ENCODE measurements at places on chromosomes 11 and 22.

- H3K36me3 ChIP-seq: no peaks in the 10 kb centered on the region
- H3K27me3 ChIP-seq: peaks cover 29% of the 10 kb centered on the region
- peaks cover 4% of the 10 kb centered on the region for H3K4me1 ChIP-seq
- no peak for DNase-seq
- H3K4me3 ChIP-seq: no peak overlapping the region
These were observed 2.8 kb upstream of the LARGE1 start for GRCh38 chr22:33923033-33923432.

- no peaks in the 10 kb centered on the region for H3K36me3 ChIP-seq
- no peak overlapping the region for H3K4me3 ChIP-seq
- DNase-seq: no peak
- H3K4me1 ChIP-seq: no peaks in the 10 kb centered on the region
These were observed 20.8 kb downstream of the BBOX1 start for GRCh38 chr11:27061461-27061821.

DNA sequence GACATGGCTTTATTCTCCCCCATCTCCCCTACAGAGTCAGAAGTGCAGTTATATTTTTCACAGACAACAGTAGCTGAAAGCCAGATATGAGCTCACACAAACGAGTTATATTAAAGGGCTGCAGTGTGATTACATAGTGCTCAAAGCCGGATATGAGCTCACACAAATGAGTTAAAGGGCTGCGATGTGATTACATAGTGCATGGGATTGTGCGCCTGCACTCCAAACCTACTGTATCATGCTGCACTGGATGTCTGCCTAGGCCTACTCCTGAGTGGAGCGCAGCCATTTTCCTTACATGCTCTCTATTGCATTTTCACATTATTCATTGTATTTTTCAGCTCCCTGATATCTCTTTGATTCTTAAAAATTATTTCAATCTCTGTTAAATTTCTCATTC is 414.6 kb upstream of the LARGE1 start:
- H3K27ac ChIP-seq: no peak overlapping the region
- H3K4me3 ChIP-seq: no peak overlapping the region
- no peaks in the 10 kb centered on the region for H3K36me3 ChIP-seq
- no peaks in the 10 kb centered on the region for H3K4me1 ChIP-seq

GRCh38 chr22:43349636-43350035 is 6.5 kb upstream of the SCUBE1 start:
- no peak overlapping the region for H3K27ac ChIP-seq
- no peaks in the 10 kb centered on the region for H3K4me1 ChIP-seq
- H3K36me3 ChIP-seq: no peaks in the 10 kb centered on the region
- no peak for DNase-seq
- no peak overlapping the region for H3K4me3 ChIP-seq

GRCh38 chr11:1146365-1146764 is 11.4 kb upstream of the MUC5AC start:
- no peak for DNase-seq
- H3K4me1 ChIP-seq: no peaks in the 10 kb centered on the region
- H3K27me3 ChIP-seq: no peaks in the 10 kb centered on the region
- no peaks in the 10 kb centered on the region for H3K36me3 ChIP-seq

DNA sequence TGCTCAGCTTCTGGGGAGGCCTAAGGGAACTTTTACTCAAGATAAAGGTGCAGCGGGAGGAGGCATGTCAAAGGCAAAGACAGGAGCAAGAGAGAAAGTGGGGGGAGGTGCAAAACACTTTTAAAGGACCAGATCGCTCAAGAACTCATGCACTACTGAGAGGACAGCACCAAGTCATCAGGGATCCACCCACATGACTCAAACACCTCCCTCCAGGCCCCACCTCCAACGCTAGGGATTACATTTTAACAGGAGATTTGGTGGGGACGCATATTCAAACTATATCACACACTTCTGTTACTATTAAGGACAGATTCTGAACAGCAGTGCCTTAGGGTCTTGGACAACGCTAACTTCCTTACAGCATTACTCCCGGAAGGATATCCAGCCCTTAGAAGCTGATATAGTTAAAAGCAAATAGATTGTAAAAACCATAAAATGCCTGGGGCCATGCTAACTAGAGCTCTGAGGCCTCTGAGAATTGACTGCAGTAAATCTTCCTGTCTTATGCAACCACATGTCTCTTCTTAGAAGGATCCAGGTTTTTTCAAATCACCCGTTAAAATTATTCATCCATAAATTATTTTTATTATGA is 16.7 kb upstream of the ZC3H12C start:
- H3K27me3 ChIP-seq: no peaks in the 10 kb centered on the region
- DNase-seq: no peak
- no peak overlapping the region for H3K4me3 ChIP-seq
- H3K36me3 ChIP-seq: no peaks in the 10 kb centered on the region
- peaks cover 22% of the 10 kb centered on the region for H3K4me1 ChIP-seq
- no peak overlapping the region for H3K27ac ChIP-seq

DNA sequence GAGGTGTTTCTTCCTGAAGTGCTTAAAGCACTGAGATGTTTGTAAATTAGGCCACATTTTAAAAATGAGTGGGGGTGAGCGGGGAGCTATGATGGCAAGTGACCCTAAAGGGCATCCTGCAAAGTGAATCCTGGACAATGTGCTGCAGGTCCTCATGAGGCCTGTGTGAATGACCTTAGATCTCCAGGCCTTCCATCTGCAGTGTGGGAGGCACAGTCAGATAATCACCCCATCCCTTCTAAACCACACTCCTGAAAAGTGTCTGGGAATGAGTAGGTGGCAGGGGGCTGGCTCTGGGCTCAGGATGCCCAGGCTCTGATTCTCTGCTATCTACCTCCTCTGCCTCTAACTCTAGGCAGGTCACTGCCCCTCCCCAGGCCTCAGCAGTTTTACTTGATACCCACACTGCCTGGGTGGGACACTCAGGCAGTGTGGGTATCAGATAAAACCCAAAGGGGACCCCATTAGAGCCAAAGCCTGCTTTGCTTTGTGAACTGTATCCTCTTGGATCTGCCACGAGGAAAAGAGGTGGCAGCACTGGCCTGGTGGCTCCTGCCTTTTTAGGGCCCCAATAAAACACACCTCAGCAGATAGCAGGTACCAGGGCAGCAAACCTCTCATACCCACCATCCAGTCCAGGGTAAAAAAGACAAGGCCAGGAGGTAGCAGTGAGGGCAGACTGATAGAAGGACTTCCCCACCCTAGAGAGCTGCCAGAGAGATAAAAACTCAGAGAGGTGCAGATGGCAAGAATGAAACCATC is 10.5 kb downstream of the STARD10 start:
- H3K36me3 ChIP-seq: no peaks in the 10 kb centered on the region
- no peak overlapping the region for H3K27ac ChIP-seq
- no peaks in the 10 kb centered on the region for H3K4me1 ChIP-seq
- DNase-seq: no peak
- no peaks in the 10 kb centered on the region for H3K27me3 ChIP-seq

DNA sequence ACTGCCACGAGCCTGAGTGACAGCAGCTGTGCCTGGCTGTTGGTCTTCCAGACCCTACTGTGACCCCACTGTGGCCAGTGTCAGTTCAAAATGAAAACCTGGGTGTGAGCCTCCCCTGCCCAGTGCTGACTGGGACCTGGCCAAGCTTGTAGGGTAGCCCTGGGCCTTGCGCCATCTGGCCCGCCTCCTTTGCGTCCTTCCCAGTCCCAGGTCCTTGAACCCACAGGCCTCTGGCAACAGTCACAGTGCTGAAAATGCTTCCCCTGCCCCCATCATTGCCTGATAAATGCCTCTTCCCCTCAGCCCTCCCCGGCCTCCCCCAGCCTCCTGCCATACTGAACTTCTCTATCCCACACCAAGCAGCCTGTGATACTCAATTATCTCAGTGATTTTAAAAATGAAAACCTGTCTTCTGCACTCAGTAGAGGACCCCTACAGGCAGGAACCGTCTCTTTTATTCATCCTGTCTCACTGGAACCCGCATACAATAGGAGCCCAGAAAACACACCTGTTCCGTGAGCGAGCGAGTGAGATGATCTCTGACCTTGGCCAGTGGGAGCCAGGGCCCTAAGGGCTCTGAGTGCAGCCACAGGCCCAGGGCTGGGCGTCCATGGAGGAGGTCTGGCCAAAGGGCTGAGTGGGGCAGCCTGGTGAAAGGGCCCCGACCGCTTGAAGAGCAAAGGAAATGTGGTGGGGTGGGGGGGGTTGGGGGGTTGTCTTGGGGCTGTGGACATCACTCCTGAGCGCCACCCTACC is 49.7 kb upstream of the TTLL12 start:
- H3K27me3 ChIP-seq: no peaks in the 10 kb centered on the region
- H3K36me3 ChIP-seq: no peaks in the 10 kb centered on the region
- H3K4me3 ChIP-seq: no peak overlapping the region
- H3K27ac ChIP-seq: no peak overlapping the region
- no peak for DNase-seq

GRCh38 chr22:32814285-32814860 is 12.9 kb downstream of the TIMP3 start:
- no peaks in the 10 kb centered on the region for H3K27me3 ChIP-seq
- H3K4me1 ChIP-seq: no peaks in the 10 kb centered on the region
- DNase-seq: no peak
- H3K4me3 ChIP-seq: no peak overlapping the region
- no peak overlapping the region for H3K27ac ChIP-seq
- H3K36me3 ChIP-seq: no peaks in the 10 kb centered on the region

GRCh38 chr11:76835928-76836612 is 24.6 kb upstream of the ACER3 start:
- no peak overlapping the region for H3K27ac ChIP-seq
- DNase-seq: peak; percentile 64
- no peaks in the 10 kb centered on the region for H3K36me3 ChIP-seq
- H3K4me3 ChIP-seq: no peak overlapping the region
- H3K27me3 ChIP-seq: no peaks in the 10 kb centered on the region

DNA sequence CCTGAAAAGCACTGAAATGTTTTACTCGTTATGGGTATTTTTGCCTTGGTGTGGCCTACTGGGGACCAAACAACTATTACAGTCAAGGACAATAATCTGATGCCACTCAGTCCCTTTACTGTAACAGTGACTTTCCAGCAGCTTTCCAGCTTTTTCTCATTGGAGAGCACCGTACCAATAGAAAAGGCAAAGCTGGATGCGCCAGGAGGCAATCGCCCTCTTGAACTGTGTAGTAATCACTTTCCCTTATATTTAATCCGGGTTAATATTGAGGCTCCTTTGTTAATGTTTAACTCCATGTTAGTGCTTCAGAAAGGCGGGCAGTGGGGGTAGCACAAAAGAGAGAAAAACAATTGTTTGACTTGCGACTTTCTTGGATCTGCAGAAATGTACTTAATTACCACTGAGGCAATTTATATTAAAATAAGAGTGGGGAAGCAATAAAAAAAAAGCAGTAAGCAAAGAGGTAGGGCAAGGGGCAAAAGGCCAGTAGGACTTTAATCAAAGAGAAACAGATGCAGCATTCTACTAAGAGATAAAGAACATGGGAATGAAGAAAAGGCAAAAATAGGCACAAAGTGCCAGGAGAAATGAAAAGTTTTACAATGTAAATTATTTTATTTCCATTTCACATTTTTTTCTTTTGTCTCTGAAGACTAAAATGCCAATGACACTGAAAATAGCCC is 81.6 kb downstream of the LRRC4C start:
- H3K4me1 ChIP-seq: no peaks in the 10 kb centered on the region
- no peak overlapping the region for H3K27ac ChIP-seq
- no peaks in the 10 kb centered on the region for H3K36me3 ChIP-seq

DNA sequence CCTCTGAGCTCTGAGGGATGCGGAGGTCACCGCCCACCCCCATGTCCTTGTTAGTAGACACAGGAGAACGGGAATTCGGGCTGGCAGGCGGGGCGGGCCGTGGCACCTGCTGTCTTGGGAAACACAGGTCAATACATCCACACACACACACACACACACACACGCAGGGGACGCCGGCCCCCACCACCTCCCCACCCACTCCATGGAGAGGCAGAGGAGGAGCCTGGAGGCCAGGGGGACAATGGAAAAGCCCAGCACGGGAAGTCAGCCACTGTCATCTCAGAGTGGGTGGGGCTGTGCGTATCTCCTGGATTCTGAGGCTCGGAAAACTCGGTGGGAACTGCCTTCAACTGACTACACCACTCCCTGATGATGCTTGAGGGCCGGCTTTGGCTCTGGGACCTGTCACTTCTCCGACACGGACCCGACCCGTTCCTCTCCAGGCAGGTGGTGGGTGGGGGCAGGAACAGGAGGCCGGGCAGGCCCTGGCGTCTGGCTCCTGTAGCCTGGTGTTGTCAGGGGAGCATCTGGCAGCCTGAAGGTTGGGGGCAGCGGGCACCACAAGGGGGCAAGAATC is 18.5 kb upstream of the TMEM184B start:
- no peaks in the 10 kb centered on the region for H3K27me3 ChIP-seq
- H3K36me3 ChIP-seq: peaks cover 43% of the 10 kb centered on the region
- no peaks in the 10 kb centered on the region for H3K4me1 ChIP-seq
- no peak overlapping the region for H3K4me3 ChIP-seq
- no peak for DNase-seq
- H3K27ac ChIP-seq: no peak overlapping the region

DNA sequence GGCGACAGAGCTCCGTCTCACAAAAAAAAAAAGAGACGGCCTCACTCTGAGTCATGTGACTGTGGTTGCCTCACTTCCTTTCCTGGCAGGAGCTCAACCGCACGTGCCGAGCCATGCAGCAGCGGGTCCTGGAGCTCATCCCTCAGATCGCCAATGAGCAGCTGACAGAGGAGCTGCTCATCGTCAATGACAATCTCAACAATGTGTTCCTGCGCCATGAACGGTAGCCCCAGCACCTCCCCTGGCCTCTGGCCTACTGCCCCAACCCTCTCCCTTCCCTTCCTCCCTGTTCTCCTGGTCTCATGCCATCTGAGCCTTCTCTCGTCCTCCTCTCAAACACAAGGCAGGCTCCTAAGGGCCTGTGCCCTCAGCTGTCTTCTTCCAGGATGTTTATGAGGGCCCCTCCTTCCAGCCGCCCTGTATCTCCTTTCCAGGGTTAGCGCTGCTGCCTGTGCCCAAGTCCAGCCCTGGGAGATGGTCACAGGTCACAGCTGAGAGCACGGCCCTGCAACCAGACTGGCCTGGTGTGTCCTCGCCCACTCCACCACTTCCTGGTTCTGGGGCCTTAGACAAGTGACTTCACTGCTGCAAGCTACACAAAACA is 30.7 kb downstream of the TOM1 start:
- H3K27me3 ChIP-seq: no peaks in the 10 kb centered on the region
- H3K27ac ChIP-seq: peak overlapping the region; percentile 38
- H3K36me3 ChIP-seq: peaks cover 2% of the 10 kb centered on the region
- no peak overlapping the region for H3K4me3 ChIP-seq

DNA sequence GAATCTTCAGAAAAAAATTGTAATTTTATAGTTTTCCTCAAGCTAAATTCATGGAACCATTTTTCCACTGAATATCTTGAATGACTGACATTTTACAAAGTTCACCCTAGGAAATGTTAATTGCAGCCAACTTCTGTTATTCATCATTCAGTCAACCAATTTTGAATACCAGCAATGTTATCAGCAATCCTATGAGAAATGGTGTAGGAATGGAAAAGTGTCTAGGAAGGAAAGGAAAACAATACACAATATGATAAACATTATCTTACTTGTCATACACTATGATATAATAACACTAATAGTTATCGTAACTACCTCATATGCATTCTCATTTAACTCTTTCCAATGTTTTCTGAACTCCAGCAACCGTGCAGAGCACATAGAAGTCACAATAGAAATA is 790.5 kb upstream of the LRRC4C start:
- H3K27ac ChIP-seq: peak overlapping the region; percentile 50
- H3K4me1 ChIP-seq: peaks cover 10% of the 10 kb centered on the region
- no peaks in the 10 kb centered on the region for H3K27me3 ChIP-seq
- no peaks in the 10 kb centered on the region for H3K36me3 ChIP-seq
- peak; percentile 75 for DNase-seq
- peak overlapping the region; percentile 7 for H3K4me3 ChIP-seq

- no peak for DNase-seq
- H3K27me3 ChIP-seq: no peaks in the 10 kb centered on the region
- peaks cover 6% of the 10 kb centered on the region for H3K36me3 ChIP-seq
- no peak overlapping the region for H3K27ac ChIP-seq
- H3K4me1 ChIP-seq: peaks cover 26% of the 10 kb centered on the region
- no peak overlapping the region for H3K4me3 ChIP-seq
These were observed 8.7 kb downstream of the GRK2 start for GRCh38 chr11:67274768-67275605.
